Ureter (tissue), 1 donor: ENCODE measurements at places on chromosomes 4 and X. TPM values are rescaled to one million over a fixed set of nuclear protein-coding genes. Genes with fewer than 3 reads are reported as not detected.

AGA gene
- total RNA-seq, result 27.5 TPM

GSX2 gene
- total RNA-seq, result not detected

ETDA gene
- total RNA-seq, result not detected

GABRB1 gene
- total RNA-seq, result not detected

TMEM150C gene
- total RNA-seq, result 4.8 TPM

TMSB15C gene
- total RNA-seq, result 1.4 TPM

NEIL3 gene
- not detected for total RNA-seq

SYTL5 gene
- total RNA-seq, result 8.2 TPM

F8A3 gene
- 3.5 TPM for total RNA-seq

DCLK2 gene
- 9.6 TPM for total RNA-seq

SRPX2 gene
- total RNA-seq, result 89.0 TPM

DMD gene
- 61.6 TPM for total RNA-seq

ZDHHC15 gene
- 1.8 TPM for total RNA-seq

CXCL8 gene
- total RNA-seq, result 0.44 TPM

FAM90A26 gene
- total RNA-seq, result not detected

TLR2 gene
- 13.9 TPM for total RNA-seq

- DNase-seq, result no peak
Measured at GRCh38 chrX:24151513-24151912, 2.0 kb downstream of the ZFX start.

DNA sequence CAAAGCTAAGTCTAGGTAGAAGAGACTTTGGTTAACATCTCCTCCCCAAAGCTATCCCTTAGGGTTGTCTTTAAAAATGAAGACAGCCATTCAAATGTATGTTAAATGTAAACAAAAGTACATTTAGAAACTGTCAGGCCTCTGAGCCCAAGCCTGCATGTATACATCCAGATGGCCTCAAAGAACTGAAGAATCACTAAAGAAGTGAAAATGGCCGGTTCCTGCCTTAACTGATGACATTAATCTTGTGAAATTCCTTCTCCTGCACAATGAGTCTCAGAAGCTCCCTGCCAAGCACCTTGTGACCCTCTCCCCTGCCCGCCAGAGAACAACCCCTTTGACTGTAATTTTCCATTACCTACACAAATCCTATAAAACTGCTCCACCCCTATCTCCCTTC lies 377.9 kb downstream of the FAM133A start:
- no peak for DNase-seq

DNA sequence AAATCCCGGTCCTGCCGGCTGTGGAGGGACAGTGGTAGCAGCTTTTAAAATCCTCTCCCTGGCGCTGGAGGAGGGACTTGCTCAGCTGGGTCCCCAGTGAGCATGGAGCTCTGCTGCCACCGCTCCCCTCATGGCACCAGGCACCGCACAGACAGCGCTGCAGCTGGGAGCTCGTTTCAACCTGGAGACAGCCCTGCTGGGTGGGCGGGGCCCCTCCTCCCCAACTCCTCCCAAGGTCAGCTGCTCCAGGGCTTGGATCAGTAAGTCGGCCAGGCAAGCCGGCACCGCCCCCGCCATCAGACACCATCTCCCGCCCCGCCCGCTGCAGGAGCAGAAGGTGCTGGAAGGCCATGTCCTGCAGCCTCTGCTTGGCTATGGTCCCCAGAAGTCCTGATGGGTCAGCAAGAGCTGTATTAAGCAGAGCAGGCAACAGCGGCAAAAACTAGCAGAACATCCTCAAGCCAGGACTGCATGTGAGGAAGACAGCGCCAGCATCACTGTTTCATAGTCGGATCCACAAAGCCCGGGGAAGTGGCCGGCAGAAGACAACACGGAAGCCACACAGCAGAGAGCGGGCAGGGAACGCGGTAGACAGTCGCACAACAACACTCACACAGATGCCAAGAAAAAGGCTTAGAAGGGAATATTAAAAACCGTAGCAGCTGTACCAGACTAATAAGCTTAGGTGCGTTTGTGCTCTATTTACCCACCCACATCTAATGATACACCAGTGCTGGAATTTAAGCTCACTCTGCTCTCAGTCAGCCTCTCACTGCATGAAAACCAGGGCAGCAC lies 16.2 kb downstream of the ZFYVE28 start:
- DNase-seq, result no peak

DNA sequence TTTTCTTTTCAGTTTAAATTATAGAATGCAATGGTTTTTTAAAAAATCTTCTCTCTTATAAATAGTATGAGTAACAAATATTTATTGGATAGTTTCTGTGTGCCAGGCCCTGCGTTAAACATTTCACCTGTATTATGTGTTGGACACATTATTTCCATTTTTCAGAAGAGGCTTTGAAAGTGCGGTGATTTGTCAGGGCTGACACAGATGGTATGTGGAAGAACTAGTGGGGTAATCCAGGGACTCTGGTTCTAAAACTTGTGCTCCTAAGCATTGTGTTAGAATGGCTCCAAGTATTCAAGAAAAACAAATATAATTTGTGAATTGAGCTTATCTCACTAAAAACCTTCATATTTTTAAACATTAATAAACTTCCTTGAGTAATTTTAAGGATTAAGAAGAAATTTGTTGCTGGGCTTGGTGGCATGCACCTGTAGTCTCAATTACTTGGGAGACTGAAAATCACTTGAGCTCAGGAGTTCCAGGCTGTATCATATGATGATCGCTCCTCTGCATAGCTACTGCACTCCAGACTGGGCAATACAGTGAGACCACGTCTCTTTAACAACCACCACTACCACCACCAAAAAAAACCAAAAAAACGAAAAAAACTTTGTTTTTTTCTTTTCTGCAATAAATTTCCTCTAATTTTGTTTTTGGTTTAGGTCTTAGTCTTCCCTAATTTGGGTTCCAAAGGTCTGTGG lies 40.0 kb downstream of the RAPGEF2 start:
- DNase-seq, result no peak

DNA sequence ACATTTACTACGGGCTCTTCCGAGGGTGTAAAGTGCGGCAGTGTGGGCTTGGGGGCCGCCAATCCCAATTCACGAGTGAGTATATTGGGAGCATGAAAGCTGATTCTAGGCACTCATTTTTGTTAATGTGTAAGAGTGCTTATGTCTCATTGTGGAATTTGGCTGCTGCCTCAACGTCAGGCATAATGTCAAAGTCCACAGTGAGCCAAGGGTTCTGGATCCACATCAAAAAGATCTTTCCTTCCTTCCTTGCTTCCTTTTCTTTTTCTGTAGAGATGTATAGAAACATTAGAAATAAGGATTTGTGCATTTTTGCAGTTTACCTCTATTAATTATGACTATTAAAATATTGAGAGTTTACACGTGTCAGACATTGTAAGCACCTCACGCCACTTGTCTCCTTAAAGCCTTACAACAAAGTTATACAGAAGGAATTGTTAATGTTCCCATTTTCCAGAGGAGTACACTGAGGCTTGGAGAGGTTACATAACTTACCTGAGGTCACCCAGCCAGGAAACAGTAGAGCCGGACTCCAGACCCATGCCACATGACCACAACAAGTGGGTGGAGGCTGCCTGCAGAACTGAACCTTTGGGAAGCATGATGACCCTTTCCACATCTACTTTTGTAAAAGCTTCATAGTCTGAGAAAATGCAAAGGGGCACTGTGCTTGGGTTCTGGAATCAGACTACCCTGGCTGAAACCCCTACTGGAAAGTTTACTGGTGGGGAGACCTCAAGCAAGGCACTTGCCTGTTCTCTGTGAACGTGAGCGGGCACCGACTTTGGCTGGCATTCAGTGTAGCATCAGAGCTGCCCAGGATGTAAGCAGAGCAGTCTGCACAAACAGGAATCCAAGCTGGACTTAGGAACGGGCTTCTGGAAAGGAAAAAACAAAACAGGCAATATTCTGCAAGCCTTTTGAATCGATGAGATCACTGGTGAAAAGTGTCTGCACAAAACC lies 761 bp downstream of the CLRN2 start:
- no peak for DNase-seq

- DNase-seq, result no peak
Measured at GRCh38 chr4:147943159-147943638, 211.3 kb downstream of the ARHGAP10 start.

- no peak for DNase-seq
Measured at GRCh38 chrX:114964374-114964773, 53.0 kb downstream of the IL13RA2 start.

GRCh38 chr4:174255786-174256185 lies 27.7 kb downstream of the FBXO8 start:
- no peak for DNase-seq

DNA sequence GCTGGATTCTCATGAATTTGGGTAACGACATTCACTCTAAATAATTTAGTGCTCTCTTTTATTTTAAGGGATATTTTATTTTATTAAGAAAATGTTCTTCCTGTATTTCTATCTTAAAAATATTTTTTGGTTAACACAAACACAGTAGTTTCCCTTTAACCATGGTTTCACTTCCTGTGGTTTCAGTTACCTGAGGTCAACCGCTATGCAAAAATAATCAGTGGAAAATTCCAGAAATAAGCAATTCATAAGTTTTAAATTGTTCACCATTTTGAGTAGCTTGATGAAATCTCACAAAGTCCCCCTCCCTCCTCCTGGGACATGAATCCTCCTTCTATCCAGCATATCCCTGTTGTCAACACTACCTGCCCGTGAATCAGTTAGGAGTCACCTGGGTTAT lies 71.4 kb downstream of the GBA3 start:
- no peak for DNase-seq

- DNase-seq, result no peak
Measured at GRCh38 chr4:142874684-142875083, 28.6 kb upstream of the INPP4B start.

DNA sequence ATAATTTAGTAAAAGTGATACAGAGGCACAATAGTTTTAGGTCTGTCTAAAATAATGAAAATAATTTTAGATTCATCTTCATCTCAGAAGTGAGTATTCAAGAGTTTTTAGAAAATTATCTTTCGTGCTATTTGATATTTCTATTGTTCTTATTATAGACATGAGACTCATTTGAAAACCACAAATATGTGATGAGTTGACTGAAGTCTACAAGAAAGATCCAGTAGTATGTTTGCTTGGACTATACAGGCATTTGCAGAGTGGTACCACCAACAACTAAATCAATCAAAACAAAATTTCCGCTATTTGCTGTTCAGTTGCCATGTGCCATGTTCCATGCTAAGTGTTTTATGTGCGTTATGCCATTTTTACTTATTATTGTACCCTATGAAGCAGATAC lies 1318.5 kb downstream of the STIM2 start:
- no peak for DNase-seq

GRCh38 chrX:18278449-18278848 lies 57.8 kb upstream of the BEND2 start:
- DNase-seq, result no peak

DNA sequence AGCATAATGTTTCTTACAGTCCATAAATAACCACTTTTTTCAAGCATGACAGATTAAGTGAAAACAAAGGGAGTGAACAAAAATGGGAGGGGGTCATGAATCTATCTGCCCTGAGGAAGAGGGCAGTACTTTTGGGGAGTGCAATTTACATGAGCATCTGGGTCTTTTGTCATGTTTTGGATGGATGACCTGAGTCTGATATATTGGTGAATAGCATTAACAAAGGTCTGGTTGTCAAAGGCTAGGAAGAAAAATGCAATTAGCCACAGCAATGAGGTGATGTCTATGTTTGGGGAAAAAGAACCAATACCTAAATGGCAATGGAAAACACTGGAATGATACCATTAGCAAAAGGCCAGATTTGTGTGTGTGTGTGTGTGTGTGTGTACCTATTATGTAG lies 15.1 kb upstream of the MAD2L1 start:
- DNase-seq, result no peak

DNA sequence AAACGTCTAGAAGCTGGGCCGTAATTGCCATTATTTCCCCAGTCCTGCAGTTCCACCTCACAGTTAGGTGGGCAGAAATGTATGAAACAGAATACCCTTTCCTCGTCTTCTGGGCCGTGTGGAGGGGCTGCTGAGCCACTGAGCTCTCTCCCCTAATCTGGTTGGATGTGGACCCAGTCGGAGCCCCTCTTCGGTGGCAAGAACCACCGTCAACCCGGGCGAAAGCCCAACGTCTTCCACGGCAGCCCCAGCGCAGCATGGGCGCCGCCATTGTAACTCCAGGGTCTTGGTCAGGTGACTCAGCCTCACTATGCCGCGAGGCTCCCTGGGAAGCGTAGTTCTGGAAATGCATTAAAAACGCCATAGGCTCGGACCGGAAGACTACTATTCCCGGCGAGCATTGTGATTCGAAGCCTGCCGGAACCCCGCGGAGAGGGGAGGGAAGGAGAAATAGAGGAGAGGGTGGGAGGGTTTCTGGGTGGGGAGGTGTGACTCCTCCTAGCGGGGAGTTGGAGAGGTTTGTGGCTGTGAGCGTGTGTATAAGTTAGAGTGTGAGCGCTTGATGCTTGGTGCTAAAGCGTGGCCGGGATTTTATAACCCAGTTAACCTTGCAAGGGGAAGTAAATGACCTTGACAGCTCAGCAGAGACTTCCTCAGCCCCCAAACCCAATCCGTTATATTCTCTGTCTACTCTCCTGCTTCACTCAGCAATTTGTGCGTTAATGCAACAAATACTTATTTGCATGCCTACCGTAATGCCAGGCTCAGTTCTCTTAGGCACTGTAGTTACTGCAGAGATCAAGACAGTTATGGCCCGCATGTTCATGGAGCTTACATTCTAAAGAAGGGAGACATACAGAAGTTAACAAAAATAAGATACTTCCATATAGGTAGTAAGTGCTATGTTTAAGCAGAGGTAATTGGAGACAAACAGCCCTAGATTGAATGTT lies at the start of gene GATB:
TSS of gene GATB (minus strand) at position 296 of the 950 bp plus-strand sequence. CDS start at position 271, 25 bp downstream.
- DNase-seq, result peak; percentile 95

DNA sequence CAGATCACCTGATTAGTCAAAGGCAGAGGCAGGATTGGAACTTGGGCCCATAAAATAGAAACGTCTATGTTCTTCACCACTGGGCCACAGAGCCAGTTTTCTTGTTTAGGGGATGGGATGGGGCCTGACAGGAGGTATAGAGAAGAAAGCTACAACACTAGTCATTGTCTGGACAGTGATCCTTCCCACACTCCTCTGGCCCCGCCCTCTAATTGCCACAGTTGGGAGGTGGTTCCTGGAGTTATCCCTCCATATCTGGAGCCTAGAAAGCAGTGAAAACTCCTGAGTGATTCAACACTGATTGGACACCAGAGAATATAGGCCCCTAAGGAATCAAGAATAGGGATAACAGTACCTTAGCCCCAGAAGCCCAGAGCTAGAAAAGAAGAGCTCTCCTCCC lies 22.9 kb downstream of the RASL11B start:
- DNase-seq, result no peak

GRCh38 chrX:141673946-141674345 lies 24.6 kb downstream of the SPANXD start:
- DNase-seq, result no peak

- DNase-seq, result no peak
Measured at GRCh38 chr4:73725985-73726384, 14.4 kb upstream of the CXCL8 start.

DNA sequence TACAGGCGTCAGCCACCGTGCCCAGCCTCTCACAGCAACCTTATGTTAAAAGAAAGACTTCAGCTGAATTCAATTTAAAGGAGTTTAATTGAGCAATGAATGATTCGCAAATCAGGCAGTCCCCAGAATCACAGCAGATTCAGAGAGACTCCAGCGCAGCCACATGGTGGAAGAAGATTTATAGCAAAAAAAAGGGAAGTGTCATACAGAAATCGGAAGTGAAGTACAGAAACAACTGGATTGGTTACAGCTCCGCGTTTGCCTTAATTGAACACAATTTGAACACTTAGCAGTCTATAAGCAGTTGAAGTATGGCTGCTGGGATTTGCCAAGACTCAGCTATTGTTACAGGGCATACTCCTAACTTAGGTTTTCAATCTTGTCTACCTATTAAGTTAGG lies 19.8 kb downstream of the CENPVL3 start:
- no peak for DNase-seq

GRCh38 chr4:78645853-78646757 lies 94.5 kb downstream of the ANXA3 start:
- DNase-seq, result peak; percentile 73
